ENCODE measurements at places on chromosomes 5 and 9. TPM values are rescaled to one million over a fixed set of nuclear protein-coding genes. Genes with fewer than 3 reads are reported as not detected.

Gene COL5A1
- 67.9 TPM for total RNA-seq

Gene PAM
- total RNA-seq, result 278 TPM

Gene ROPN1L
- total RNA-seq, result 0.45 TPM

Gene EGFLAM
- total RNA-seq, result 2.2 TPM

Gene AGGF1
- total RNA-seq, result 26.9 TPM

Gene GMCL2
- total RNA-seq, result not detected
